HT1080 (cell line): ENCODE measurements at places on chromosomes 2 and 18. TPM values are rescaled to one million over a fixed set of nuclear protein-coding genes. Genes with fewer than 3 reads are reported as not detected.

Gene LINC00305
- not detected in 2 replicates for total RNA-seq

GRCh38 chr2:162430323-162430722 is 86.4 kb downstream of the GCA start:
- peak; percentile 6 for DNase-seq

GRCh38 chr2:238997684-238998083 is 149.8 kb downstream of the TWIST2 start:
- no peak for DNase-seq

DNA sequence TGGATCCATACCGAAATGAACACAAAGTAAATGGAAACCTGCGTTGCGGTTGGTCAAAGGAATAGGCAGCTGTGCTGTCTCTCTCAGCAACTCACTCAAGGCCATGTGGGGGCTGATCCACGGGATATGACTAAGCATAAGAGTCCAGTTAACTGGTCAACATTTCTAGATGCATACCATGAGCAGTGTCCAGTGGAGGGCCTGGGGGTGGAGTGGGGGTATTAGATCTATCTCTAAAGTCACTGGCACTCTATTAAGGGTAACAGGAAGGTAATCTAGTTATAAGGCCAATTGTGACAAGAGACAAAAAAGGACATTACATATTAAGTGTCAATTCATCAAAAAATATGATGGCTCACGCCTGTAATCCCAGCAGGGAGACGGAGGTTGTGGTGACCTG is 136.8 kb downstream of the TTC32 start:
- DNase-seq, result peak; percentile 34

Gene EFR3B
- 3.9 and 5.6 TPM in 2 replicates for total RNA-seq

Gene EML4
- total RNA-seq, result 29.2 and 36.8 TPM in 2 replicates

- DNase-seq, result no peak
These were observed 13.1 kb downstream of the ZAP70 start for GRCh38 chr2:97726261-97727064.

DNA sequence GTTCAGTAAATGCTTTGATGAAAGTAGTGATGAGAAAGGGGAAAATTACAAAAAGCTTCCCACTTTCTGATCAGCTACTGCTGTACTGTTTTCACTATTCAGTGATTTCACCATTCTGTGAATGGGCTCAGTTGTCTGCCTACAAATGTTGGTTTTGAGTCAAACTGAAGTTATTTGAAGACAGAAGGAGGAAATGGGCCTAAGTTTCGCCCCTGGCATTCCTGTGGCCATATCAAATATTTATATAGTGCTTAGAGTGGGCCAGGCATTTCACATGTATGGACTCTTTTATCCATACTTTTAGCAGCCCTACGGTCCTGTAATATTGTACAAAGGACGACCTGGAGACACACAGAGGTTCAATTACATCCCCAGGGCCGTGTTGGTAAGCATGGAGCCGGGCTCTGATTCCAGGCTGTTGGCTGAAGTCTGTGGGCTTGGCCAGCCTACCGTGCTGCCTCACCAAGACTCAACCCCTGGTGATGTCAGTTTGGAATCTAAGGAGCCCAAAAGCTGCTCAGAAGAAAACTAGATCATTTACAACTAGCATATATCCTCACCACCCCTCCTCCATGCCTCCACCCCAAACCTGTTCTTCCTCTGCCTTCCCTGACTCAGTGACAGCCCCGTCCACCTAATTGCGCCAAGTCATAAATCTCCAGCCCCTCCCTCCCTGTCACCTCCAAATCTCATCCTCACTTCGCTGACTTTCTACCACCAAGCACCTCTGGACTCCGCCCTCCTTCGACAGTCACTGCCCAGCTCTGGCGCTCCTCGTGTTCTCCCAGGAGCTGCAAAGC is 10.1 kb upstream of the GRHL1 start:
- peak; percentile 73 for DNase-seq

Gene SERTAD2
- total RNA-seq, result 4.8 and 6.6 TPM in 2 replicates

- no peak for DNase-seq
These were observed 401.3 kb downstream of the PID1 start for GRCh38 chr2:228869636-228870264.

DNA sequence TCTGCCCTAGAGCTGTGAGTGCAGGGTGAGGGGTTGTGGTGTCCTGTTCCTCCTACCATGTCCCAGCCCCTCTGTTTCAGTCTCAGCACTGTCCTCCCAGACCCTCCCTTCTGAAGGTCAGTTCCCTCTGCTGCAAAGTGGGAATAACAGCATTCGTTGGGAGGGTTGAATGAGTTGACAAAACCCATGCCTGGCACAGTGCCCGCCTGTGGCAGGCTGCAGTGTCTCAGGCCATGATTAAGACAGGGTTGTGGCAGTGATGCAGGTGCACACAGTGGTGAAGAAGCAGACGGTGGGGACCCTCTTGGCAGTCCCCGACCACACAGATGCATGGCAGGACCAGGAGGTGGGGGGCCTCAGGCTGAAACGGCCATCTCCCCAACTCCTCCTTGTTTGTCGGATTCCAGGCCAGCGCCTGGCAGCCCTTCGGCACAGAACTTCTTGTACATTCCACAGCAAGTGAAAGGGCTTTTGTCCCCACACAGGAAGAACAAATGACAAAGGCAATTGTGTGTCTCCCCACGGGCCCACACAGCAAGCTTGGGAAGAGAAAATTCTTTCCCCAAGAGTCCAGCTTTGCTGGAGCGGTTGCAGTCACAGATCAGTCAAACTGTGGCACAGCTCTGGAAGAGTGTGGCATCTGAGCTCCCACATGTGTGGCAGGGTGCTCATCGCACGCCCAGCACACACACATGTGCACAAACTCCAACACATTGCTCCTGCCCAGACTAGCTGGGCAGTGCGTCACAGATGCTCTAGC is 92.0 kb upstream of the MSH2 start:
- no peak for DNase-seq

DNA sequence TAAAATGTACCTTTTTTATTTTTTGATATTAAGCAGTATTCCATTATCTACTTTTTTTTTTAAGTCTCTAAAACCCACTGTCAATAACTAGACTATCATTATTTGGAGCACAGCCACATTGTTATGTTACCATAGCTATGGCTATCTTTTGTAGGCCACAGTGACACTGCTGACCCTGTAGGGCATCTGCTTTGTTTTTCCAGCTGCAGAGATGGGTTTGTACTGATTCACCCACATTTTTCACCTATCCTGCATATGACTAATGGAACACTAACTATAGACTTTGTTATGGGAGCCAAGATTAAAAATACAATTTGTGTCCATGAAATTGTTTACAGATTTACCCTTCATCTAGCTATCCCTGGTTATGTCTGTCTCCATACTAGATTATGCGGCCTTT is 21.6 kb upstream of the OTX1 start:
- peak; percentile 49 for DNase-seq

DNA sequence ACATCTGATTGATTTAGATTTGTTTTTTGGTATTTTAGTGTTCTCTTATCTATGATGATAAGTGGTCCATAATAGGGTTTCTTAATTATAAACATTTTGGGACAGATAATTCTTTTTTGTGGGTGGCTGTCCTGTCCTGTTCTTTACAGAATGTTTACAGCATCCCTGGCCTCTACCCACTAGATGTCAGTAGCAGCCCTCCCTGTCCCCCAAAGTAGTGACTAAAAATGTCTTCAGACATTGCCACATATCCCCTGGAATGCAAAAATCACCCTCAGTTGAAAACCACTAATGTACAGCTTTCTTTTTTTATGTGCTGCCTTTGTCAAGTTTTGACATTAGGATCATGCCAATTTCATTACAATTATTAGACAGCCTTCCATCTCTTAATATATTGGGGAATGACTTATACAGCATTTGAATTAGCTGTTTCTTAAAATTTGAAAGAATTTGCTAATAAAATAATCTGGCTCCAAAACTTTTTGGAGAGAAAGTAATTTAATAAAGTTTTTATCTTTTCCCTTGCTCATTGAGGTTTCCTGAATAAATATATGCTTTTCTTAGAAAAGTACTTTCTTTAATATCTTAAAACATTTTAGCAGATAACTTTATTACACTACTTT is 19.5 kb downstream of the WIPF1 start:
- DNase-seq, result peak; percentile 65

Gene C2orf66
- not detected in 2 replicates for total RNA-seq

DNA sequence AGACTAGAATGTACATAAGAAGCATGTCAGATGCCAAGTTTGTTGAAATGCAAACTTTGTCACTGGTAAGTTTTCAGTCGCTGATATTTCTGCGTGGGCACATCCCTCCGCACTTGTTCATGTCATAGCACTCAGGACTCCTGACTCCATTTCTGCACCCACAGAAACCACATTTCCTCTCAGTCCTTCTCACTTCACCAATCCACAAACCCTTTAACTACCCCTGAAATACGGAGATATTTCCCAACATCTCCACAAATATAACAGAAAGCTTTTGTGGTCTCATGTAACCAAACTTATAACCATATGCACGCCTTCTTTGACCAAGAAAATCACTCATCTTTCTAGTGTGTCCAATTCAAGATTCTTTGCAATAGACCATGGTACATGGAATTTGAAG is 276.9 kb upstream of the ERBB4 start:
- no peak for DNase-seq

GRCh38 chr2:212939777-212940531 is 211.5 kb downstream of the IKZF2 start:
- DNase-seq, result no peak

GRCh38 chr2:98482362-98482761 is 37.7 kb downstream of the INPP4A start:
- DNase-seq, result no peak

DNA sequence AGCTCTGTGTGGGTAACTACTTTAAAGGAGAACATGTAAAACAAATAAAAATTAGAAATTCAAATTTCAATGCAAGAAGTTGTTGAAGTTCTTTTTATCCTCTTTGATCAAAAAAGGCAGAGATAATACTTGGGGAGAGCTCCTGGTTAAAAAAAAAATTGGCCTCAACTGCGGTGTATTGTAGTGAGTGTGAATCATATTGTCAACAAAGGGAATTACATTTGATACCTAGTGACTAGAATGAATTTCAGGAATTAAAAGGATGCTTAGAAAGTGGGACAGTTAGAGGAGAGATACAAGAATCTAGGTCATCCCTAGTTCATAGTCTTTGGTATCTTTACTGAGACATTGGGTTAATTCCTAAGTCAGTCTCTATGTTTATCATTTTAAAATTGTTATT is 473.0 kb downstream of the CCDC85A start:
- DNase-seq, result no peak

Gene MRO
- 0.02 and 0.03 TPM in 2 replicates for total RNA-seq

Gene PRKAG3
- total RNA-seq, result not detected in 2 replicates

DNA sequence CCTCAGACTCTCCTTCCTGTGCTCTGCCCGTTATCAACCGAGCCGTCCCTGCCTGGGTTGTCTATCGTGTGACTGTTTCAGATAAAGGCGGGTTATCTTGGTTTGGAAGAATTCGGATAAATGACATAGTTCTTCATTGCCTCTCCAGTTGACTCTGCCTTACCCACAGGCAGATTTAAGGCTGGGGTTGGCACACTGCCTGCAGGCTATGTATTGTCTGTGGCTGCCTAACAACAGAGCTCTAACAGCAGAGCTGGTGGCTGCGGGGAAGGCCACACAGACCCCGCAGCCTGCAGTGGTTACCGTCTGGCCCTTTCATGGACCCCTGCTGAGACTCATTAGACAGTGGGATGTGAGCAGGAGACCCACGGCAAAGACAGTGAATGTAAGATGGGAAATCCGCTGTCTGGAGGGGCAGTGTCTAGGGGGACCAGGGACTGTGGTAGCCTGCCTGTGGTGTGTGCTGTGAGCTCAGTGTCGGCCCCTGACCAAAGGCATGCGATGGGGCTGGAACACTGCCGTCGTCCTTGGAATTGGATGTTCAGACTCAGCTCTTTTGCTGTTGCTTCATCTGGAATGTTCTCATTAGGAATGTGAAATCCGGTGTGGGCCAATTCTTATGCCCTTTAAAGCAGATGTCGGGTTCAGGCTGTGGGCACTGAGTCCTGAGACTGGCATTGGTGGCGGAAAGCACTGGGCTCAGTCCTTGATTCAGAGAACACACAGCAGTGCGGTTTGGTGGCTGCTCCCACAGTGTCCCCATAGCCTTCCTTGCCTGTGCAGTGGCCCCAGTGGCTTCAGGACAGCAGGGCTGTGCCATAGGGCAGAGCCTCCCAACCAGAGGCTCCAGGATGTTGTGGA is 44.5 kb downstream of the SH3RF3 start:
- no peak for DNase-seq

Gene MRPL44
- total RNA-seq, result 44.6 and 47.8 TPM in 2 replicates

GRCh38 chr2:226611944-226612318 is 187.7 kb downstream of the IRS1 start:
- DNase-seq, result peak; percentile 93

Gene RUFY4
- not detected in 2 replicates for total RNA-seq

GRCh38 chr2:42171396-42171980 is 2.3 kb downstream of the EML4 start:
- no peak for DNase-seq

- DNase-seq, result no peak
These were observed 18.5 kb upstream of the IL36G start for GRCh38 chr2:112959109-112959812.

Gene TMEM169
- 0.19 and 0.33 TPM in 2 replicates for total RNA-seq

- DNase-seq, result peak; percentile 41
These were observed 6.4 kb upstream of the PTPN4 start for GRCh38 chr2:119753041-119753929.

- no peak for DNase-seq
These were observed 33.1 kb upstream of the EN1 start for GRCh38 chr2:118880501-118880900.

DNA sequence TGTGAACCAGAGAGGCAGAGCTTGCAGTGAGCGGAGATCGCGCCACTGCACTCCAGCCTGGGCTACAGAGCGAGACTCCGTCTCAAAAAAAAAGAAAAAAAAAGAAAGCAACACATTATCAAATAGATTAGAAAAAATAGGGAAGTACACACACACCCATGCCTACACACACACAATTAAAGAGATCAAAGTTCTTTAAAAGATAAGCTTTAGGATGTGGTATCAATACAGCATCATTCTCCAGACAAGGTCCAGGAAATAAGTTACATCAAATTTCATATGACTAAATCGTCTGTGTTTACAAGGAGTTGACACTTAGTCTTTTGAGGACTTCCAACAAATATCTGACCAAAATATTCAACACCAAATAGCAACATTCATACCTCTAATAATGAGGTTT is 25.7 kb downstream of the PGAP1 start:
- DNase-seq, result no peak

DNA sequence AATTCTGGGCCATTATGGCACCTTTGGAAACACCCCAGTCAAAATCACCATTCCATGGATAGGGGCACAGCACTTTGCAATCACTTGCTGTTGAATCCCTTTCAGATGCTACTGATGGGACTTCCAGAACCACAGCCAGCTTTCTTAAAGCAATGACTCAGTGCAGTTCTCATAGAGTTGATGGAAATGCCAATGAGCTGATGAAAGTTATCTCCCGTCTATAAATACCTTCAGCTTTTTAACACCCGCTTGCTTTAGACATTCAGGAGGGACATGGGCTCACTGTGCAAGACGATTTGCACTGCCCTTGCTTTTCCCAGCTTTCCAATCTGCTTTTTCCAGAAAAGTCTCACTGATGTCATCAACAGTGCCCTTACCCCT is 66.7 kb upstream of the RPL31 start:
- DNase-seq, result peak; percentile 69
